ENCODE measurements at places on chromosomes 1 and 21.

DNA sequence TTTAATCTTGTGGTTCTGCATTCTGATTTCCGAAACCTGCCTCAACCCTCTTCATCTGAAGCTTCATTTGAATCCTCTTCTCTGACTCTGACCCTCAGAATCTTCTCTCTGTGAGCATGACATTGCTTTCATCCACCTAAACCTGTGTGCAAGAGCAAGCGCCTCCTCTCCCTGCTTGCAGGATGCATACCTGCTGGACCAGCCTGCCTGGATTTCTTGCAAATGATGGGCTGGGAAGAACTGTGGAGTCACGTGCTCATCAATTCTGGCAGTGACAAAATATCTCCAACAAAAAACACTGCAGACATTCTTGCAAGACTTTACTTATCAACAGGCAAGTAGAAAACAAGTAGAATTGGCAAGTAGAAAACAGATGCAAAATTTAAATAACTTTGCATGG, 20.8 kb upstream of the SLC35F3 start:
- DNase-seq: no peak

DNA sequence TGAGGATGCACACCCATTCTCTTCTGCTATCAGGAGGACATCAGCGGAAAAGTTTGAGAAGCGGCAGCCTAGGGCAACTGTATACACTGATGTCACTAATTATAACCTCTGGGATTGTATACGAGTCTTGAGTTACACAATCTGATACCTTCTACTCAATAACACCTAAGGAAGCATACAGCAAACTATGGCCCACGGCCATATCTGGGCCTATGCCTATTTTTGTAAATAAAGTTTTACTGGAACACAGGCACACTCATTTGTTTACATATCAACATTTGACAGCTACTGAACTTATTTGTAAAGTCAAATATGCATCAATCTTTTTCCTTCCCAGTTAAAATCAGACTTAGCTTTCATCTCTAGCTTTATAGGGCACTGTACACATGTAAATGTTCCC, 187.2 kb downstream of the ZSCAN20 start:
- DNase-seq: no peak

- DNase-seq: no peak
Measured at GRCh38 chr1:119008483-119009311, 20.6 kb upstream of the TBX15 start.

GRCh38 chr1:16888860-16889816, 6.6 kb upstream of the RNU1-2 start:
- no peak for DNase-seq

DNA sequence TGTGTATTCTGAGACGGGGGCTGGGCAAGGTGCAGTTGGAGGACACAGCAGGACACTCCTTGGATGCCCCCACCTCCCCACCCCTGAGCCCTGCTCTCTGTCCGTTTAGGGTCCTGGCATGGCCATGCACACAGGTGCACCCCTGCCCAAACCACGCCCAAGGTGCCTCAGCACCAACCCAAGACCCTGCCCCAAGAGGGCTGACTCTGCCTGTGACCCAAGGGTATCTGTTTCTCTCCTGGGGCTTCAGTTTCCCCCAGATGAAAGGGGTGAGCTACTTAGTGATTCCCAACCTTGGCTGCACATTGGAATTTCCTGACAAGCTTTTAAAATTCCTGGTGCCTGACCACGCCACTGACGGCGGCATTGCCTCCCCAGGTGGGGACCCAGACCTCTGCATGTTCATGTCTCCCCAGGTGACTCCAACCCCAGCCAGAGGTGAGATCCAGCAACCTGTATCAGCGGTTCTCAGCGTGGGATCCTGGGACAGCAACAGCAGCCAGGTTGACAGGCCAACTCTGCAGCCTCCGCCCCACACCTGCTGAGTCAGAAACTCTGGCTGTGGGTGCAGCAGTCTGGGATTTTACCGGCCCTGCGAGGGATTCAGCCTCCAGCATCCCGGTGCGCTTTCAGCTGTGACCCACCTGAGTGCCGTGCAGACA, 483.4 kb downstream of the NPHP4 start:
- DNase-seq: no peak

DNA sequence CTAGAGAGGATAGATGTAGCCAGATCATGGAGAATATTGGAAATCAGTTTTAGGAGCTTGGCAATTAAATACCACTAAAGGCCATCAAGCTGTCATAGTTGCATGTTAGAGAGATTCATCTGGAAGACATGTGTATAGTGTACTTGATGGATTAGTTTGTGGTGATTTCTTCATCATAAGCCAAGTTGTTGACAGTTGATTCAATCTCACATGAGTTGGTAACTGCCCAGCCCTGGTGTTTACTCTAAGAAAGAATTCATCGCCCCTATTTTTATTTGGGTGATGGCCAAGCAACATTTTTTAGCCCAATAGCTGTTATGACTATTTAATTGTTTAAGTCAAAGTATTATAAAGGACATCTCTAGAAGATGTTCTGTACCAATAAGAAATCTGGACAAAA, 737.6 kb downstream of the PLA2G4A start:
- no peak for DNase-seq

DNA sequence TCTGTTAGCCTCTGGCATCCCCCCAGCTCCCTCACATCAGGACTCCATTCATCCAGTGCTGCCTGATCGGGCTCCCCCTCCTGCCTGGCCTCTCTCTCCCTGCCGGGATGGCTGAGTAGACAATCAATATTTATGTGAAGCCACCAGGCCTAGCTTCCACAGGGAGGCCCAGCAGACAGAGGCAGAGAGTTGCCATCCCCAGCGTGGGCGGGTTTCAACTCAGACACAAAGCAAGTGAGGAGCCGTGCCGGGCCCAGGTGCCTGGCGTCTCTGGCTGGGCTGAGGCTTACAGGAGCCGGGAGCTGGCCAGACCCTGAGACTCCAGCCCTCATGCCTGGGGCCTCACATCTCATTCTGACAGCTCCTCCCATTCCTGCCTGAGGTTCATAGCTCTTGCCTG, 34.5 kb upstream of the ATP2B4 start:
- DNase-seq: no peak

DNA sequence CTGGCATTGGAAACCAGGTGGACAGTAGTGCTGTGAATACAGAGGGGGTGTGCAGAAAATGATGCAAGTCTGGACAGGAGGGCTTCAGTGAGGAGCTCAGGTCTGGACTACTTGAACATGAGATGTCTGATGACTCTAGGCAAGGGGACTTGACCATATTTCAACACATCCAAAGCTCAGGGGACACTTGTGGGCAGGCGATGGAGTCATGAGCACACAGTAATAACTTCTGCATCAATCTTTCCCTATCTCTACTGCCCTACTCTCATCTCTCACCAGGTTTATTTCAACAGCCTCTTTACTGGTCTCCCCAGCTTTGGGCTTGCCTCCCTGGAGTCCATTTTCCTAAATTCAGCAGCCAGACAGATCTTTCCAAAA, 21.9 kb downstream of the FMO2 start:
- no peak for DNase-seq

DNA sequence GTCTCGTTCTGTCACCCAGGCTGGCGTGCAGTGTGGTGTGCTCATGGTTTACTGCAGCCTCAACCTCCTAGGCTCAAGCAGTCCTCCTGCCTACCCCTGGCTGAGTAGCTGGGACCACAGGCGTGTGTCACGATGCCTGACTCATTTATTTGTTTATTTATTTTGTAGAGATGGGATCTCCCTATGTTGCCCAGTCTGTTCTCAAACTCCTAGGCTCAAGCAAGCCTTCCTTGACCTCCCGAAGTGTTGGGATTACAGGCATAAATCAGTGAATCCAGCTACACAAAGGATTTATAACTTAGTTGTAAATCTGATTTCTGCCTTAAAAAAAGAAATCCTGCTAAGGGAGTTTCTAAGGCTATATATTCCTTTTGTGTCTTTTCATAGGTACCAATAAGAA, 30.5 kb upstream of the ZNF496 start:
- DNase-seq: no peak
